GM04504 (cell line): ENCODE measurements at places on chromosomes 7 and 10.

DNA sequence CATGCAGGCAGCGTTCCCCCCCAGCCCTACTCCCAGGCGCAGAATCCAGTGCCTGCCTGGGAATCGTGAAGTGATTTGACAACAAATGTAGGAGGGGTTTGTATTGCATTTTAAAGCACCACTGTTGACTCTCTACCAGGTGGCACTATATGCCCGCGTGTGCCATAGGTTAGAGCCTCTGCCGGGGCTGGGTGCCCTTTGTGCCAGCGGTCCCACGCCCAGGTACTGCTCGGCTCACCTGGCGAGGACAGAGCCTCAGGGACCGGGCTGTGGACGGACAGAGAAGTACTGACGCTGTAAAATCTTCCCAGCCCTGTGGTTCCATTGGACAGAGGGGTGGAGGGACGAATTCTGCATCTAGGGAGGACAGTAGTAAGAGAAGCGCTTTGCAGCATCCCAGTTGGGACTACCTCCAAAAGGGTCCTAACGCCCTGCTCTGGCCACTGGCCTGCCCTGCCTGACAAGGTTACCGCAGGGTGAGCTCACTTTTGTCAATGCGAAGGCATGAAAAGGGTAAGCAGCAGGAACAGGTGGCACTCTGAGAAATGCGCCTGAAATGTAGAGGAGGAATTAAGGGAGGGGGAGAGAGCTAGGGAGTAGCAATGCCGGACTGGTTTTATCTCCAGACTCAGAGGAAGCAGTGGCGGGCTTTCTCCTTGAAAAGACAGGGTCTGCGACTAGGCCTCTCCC, 788 bp upstream of the CACNA2D1 start:
- no peak for DNase-seq

GRCh38 chr7:71326595-71326994, 194.7 kb downstream of the GALNT17 start:
- DNase-seq: no peak

- peak; percentile 91 for DNase-seq
Observed at GRCh38 chr10:95273393-95274312, 17.1 kb downstream of the PDLIM1 start.

DNA sequence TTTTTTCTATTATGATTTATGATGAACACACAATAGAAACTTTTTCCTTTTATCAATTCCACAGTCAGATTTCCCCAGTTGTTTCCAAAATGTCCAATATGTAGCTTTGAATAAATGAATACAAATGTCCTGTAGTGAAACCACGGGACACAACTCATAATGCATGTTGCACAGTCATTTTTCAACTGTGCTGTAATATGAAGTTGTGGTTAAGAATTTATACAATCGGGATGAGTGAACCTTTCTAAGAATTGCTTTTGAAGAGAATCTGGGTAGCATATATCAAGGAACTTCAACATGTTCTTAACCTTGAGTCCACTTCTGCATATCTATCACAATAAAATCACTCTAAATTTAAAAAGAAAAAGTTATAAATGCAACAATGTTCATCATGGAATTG, 14.6 kb upstream of the ST7 start:
- no peak for DNase-seq

DNA sequence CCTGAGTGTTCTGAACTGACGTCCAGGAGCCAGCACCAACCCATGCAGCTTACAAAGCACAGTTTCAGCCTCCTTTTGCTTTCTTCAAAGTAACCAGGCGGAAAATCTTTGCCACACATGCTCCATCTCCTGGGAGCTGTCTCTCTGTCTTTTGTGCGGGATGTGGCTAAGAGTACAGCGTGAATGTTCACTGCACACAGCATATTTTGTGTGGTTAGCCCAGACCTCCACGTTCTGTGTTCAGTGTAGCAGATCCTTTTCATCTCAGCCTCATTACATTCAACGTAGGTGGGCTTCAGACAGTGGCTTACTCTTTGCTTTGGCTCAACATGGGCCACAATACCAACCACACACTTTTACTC, 200.8 kb downstream of the TNS3 start:
- no peak for DNase-seq

GRCh38 chr7:102472126-102473041, 6.3 kb downstream of the POLR2J start:
- no peak for DNase-seq

- DNase-seq: no peak
Observed at GRCh38 chr7:32299133-32299702, 191.0 kb downstream of the LSM5 start.

- DNase-seq: no peak
Observed at GRCh38 chr7:95700917-95701316, 71.4 kb upstream of the DYNC1I1 start.

DNA sequence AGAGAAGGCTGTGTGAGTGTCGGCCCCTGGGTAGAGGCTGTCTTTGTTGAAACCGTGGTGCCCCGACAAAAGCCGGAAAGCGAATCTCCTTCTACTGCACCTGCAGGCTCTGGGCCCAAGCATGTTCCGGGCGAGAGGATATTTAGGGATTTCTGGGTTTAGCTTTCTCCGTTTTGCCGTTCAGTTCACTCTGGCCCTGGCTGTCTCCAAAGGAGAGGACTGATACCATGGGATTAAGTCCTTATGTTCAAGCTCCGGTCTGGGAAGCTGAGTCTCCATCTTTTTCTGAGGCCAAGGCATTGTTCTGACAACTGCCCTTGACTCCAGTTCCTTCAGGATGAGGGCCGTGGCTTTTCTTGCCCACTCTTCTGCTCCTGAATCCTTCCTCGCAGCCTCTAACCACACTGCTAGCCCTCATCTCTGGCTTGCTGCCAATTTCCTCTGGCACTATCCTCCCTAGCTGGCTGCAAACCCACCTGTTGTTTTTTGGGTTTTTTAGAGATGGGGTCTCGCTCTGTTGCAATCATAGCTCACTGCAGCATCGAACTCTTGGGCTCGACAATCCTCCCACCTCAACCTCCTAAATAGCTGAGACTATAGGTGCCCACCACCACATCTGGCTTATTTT, 206.8 kb downstream of the SKIDA1 start:
- DNase-seq: no peak

DNA sequence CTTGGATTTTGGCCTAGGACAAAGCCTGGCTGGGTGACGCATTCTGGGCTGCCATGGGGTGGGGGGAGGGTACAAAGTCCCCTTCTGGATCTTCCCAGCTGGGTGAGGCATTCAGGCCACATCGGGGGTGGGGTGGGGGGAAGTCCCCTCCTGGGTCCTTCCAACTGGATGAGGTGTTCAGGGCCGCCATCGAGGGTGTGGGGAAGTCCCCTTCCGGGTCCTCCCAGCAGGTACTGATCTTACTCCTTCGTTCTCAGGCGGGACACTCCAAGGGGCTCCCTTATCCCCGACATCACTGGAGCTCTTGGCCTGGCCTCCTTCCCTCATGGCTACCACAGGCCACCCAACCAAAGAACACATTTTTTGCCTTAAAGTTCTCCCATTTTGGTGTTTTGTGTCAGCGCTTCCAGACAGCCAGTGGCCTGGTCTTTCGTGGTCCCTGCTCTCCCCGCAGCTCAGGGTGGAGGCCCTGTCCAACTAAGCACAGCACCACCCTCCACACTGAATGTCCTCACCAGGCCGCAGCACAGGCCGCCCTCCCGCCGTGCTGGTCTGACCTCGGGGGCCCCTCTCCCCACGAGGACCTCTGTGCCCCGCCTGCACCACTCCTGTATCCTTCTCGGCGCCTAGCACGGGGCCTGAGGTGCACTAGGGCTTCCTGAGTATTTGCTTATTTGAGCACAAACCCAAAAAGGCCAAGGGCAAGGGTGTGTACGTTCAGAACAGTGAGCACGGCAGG, 38.5 kb downstream of the EN2 start:
- no peak for DNase-seq

DNA sequence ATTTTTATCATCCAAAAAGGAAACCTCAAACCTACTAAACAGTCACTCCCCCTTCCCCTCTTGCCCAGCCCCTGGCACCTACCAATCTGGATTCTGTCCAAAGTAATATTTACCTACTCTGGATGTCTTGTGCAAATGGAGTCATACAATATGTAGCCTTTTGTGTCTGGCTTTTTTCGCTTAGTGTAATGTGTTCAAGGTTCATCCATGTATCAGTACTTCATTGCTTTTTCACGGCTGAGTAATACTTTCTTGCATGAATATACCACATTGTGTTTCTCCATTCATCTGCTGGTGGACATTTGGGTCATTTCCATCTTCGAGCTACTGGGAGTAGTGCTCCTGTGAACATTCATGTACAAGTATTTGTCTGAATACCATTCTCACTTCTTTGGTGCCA, 113.6 kb downstream of the EEPD1 start:
- DNase-seq: no peak

DNA sequence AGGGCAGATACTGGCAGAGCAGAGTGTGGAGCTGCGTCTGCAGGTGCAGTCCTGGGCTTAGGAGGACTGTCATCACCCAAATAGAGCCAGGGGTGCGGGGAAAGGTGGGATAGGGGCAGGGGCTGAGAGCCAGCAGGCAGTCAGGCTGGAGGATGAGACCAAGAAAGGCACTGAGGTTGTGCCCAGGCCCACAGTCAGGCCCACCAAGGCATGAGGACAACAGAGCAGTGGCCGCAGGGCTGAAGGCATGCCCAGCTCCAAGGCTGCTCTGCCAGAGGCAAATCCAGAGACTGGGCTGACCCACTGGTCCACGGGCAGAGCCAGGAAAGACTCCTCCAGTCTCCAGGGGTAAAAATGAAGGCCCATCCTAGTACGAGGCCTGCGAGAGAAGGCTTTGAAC, 24.4 kb upstream of the GATAD1 start:
- no peak for DNase-seq

GRCh38 chr10:8640301-8640700, 585.8 kb downstream of the GATA3 start:
- no peak for DNase-seq

- DNase-seq: no peak
Observed at GRCh38 chr10:114911801-114912469, 26.1 kb upstream of the TRUB1 start.

DNA sequence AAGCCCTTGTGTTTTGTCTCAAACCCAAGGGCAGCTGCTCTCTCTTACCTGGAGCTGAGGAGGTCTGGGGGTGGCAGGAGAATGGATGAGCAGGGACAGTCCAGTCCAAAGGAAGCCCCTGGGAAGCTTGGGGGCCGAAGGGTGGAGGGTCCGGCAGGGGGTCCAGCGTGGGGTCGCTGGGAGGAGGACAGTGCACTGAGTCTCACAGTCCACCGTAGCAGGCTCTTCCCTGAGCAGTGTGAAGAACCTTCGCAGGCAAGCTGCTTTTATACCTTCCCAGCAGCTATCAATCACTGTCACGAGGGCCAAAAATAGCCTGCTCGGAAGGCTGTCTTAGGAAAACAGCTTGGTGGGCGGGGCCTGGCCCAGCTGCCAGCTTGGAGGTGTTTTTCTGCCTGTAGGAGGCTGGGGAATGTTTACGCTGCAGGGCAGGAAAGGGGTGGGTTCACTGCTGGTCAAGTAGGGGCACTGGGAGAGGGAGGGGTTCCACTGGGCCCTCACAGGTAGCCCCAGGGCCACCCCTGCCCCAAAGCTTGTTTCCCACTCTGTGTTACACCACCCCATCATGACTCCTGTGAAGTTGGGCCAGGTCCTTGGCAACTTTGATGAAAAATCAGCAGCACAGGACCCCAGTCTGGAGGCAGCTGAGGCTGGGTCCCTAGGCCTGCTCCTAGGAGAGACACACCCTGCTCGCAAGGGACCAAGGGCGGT, at the start of gene DEPP1:
Gene DEPP1, minus strand, starts transcription at position 240 of the 711 bp plus-strand sequence. CDS start 779 bp downstream, outside the sequence.
- DNase-seq: no peak

- DNase-seq: no peak
Observed at GRCh38 chr7:132319481-132319880, 256.8 kb downstream of the PLXNA4 start.

DNA sequence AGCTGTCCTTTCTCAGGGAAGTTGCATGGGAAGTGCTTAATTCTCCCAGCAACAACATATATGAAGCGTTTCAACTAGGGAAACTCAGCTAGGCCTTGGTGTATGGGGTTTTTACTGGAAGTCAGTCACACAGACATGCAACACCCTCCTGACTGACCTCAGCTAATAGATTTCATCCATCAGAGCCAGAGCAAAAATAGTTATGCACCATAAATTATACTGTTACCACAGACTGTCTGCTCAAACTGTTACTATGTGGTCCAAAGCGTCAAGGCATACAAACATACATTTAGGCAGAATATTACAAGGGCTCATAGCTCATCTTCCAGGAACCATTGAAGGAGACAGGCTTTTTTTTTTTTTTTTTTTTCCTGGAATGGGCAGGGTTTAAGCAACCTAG, 417.9 kb downstream of the ANKRD7 start:
- DNase-seq: no peak

DNA sequence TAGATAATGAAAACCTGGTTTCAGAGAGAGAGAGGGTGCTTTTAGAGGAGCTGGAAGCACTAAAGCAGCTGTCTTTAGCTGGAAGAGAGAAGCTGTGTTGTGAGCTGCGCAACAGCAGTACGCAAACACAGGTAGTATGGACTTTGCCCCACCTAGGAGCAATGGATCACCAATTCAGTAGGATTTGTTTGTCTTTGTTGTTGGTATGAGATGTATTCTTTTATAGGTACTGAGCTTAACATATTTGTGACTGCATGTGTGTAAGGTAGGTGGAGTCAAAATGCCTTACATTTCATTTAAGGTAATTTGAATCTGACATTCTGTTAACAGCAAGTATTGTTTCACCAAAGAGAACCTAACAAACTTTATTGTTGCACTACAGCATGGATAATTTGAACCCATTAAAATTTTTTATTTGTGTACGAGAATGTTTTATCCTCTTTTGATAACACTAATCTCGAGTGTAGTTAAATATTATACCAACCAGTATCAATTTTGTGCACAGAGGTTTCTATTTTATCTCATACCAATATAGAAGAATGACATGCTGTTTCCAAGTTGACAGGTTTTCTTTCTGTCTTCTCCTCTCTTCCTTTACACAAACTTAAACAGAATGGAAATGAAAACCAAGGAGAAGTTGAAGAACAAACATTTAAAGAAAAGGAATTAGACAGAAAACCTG, 92.1 kb downstream of the CYP51A1 start:
- no peak for DNase-seq

- DNase-seq: no peak
Observed at GRCh38 chr7:13989126-13989948, at the start of gene ETV1. Gene ETV1 (minus strand): TSS chr7:13989666. CDS start chr7:13989052, 614 bp downstream.

- no peak for DNase-seq
Observed at GRCh38 chr10:77393821-77394501, 243.6 kb downstream of the KCNMA1 start.

- peak; percentile 67 for DNase-seq
Observed at GRCh38 chr10:24894309-24894708, 58.1 kb downstream of the PRTFDC1 start.

DNA sequence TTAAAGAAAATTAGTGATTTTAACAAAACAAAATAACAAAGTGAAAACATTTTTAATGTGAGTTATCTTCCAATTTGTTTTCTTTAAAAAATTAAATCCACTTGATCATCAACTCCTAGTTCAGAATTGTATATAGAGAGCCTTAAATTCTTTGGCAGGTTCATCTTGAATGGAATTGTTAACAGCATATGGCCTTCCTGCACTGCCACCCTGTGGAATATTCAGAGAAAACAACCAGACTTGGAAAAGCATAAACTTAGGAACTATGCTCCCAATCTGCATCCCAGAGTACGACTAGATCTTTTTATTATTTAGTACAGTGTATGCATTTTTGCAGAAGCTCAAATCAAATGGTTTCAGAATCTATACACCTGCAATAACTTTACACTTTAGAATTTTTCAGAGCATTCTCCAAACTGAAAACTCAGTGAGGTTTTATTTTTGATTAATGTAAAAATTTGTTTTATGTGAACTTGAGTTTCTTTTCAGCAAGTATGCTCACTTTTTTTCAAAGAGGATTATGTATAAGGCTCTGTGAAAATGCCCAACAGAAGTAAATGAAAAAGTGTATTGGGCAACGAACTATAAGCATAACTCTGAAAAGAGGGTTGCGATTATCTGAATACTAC, 44.9 kb upstream of the ANK3 start:
- DNase-seq: peak; percentile 15
